ENCODE measurements at places on chromosomes 4 and X.

- DNase-seq = no peak
These were observed 475.5 kb upstream of the ADGRL3 start for GRCh38 chr4:60724623-60725022.

- DNase-seq = no peak
These were observed 126.9 kb downstream of the UNC5C start for GRCh38 chr4:95421869-95422268.

- no peak for DNase-seq
These were observed 82.8 kb downstream of the STK32B start for GRCh38 chr4:5133933-5134594.

GRCh38 chrX:153818571-153819383 lies 11.6 kb downstream of the PDZD4 start:
- DNase-seq = peak; percentile 16

- DNase-seq = no peak
These were observed 5.7 kb upstream of the TADA2B start for GRCh38 chr4:7037425-7037824.

- no peak for DNase-seq
These were observed 15.2 kb downstream of the GUCY1A1 start for GRCh38 chr4:155681886-155682285.

DNA sequence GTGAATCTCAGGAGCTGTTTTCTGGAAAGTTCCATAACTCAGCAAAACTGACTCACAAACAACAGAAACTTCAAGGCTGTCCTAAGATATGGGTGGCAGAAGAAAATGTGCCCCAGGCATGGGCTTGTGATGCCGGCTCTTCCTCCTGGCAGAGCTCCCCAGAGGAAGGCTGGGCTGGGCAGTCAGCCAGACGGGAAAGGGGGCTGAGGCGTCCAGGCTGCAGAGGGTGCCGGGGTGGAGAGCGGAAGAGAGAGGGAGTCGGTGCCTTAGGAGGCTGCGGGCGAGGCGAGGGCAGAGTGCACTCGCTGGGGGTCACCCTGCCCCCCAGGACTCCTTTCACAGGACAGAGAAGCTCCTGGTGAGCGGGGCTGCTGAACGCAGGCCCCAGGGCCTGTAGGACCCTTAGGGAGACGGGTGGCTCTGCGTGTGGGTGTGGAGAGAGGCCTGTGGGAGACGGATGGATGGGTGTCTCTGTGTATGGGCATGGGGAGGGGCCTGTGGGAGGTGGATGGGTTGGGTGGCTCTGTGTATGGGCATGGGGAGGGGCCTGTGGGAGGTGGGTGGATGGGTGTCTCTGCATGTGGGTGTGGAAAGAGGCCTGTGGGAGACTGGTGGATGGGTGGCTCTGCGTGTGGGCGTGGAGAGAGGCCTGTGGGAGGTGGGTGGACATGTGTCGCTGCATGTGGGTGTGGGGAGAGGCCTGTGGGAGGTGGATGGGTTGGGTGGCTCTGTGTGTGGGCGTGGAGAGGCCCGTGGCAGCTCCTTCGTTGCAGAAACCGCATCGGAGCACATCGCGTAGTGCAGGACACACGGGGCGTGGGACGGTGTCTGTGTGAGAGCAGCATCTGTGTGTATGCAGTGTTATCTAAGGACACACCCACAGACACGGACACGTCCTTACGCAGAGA lies 15.9 kb downstream of the PCGF3 start:
- peak; percentile 33 for DNase-seq

- no peak for DNase-seq
These were observed 161.1 kb downstream of the RBM46 start for GRCh38 chr4:154942176-154942575.

- DNase-seq = no peak
These were observed 20.7 kb downstream of the ADH7 start for GRCh38 chr4:99414401-99414800.

- DNase-seq = no peak
These were observed 10.7 kb downstream of the PLS3 start for GRCh38 chrX:115571712-115572111.

DNA sequence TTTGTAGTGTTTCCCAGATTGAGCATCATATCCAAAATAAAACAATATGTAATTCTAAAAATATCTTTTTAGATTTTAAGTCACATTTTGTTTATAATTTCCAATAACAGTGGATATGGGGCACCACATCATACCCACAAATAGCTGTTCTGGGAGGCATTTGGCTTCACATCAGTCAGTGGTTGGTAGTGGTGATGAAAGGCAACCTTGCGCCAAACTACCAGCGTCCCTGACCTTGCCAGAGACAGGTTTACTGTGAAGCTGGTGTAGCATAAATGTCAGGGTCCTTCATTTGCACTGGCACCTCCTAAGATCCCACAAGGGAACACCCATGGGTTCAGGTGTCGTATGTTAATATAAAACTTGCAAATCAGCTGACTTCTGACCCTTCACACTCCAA lies 222.2 kb downstream of the DCTD start:
- DNase-seq = no peak

DNA sequence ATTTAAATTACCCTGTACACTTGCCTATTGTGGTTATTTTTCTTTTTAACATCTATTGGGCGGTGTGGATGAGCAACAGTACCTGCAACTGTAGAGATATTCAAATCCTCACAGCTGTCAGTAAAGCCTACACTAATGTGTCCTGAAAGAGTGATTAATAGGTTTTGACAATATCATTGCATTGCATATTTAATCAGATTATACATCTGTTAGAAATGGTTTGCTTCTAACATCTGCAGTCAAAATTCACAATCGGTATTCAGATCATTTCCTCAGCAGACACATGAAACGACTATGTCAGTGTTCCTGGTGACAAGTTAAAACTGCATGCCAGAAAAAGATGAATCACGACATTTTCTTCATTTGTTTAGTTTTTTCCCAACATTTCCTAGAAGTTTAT lies 254.6 kb upstream of the EPHA5 start:
- DNase-seq = no peak

DNA sequence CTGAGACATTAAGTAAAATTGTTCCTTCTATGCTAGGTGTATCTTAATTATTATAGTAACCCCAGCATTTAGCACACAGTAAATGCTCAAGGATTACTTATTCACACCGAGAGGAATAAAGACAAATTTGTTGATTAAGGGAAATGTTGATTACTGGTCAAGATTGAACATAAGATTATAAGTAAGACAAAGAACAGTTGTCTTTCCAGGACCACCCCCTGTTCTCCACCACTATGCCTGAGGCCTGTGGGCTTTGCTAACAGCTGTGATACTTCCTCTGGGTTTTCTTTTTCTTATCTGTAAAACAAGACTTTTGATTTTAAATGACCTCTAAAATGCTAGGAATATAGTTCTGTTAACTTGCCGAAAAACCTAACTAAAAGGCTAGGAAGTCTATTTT lies 128.0 kb downstream of the DCLK2 start:
- DNase-seq = no peak

GRCh38 chr4:133997436-133997835 lies 204.2 kb downstream of the PABPC4L start:
- no peak for DNase-seq

All from kidney capillary endothelial cell (primary cell).